Prostate gland (tissue), 2 donors: ENCODE measurements at places on chromosomes 6 and 20.

DNA sequence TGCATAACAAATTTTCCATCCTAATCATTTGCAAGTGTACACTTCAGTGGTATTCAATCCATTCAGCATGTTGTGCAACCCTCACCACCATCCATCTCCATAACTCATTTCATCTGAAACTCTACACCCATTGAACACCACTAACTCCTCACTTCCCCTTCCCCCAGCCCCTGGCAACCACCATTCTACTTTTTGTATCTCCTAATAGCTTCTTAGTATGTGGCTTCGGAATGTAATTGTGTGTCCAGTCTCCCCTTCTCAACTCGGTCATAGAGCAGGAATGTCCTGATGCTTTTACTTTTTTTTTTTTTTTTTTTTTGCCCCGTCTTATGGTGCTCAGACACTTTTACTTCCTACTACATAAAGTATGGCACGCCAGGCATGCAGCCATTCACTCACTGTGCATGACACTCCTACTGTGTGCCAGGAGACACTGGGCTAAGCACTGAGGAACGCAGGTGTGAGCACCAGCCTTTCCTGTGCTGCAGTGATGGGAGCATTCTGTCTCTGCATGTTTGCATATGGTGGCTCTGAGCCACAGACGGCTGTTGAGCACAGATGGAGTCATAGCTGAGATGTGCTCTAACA is 15.3 kb downstream of the HCK start:
- DNase-seq = no peak

DNA sequence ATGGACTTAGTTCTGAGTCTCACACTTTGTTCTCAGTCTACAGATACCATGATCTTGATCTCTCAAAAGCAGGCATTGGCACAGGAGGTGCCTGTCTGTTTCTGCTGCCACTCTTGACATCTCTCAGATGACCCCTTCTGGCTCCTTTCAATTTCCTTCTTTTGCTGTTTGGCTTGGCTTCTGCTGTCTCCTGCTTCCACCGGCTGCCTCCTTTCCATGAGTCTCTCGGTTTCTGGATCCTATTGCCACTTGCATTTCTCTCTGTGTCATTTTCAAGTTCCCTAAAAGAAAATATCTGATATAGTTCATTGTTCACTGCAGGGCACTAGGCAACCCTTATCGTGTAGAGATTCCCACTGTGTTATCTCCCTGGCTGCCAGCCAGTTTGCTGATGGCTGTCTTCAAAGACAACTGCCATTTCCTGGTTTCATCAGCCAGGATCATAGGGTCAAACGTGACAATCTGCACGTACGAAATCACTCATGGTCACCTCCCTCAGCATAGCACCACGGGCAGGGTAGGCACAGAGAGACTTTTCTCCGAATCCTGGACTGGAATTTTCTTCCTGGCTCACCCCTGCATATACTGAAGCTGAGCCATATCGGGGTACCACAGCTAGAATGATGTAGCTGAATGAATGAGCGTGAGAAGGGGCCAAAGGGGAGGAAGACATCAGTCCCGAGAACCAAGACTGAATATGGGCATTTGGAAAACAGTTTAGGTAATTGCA is 144.6 kb upstream of the TMEM170B start:
- no peak for DNase-seq

- DNase-seq = no peak
Measured at GRCh38 chr6:159168536-159169192, 536 bp upstream of the FNDC1 start.

DNA sequence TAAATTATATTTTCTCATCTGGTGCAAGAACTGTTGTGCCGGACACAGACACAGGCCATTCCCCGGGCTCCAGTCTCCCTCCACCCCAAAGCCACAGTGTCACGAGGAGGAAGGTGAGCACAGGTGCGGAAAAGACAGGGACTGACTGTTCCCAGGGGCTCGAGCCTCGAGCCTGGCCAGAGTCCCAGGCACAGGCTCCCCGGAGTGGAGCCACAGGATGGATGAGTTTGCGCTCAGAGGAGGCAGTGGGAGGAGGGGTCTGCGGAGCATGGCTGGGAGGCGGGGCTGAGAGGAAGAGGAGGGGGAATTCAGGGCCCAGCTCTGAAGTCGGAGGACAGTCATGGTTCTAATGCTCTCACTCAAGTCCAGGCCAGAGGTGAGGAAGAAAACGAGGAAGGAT is 284.8 kb downstream of the SMOC2 start:
- DNase-seq = no peak

GRCh38 chr6:3229566-3230178 is 2.2 kb upstream of the TUBB2B start:
- no peak for DNase-seq

- peak; percentile 50 for DNase-seq
Measured at GRCh38 chr6:170269151-170269845, 21.6 kb downstream of the DLL1 start.

DNA sequence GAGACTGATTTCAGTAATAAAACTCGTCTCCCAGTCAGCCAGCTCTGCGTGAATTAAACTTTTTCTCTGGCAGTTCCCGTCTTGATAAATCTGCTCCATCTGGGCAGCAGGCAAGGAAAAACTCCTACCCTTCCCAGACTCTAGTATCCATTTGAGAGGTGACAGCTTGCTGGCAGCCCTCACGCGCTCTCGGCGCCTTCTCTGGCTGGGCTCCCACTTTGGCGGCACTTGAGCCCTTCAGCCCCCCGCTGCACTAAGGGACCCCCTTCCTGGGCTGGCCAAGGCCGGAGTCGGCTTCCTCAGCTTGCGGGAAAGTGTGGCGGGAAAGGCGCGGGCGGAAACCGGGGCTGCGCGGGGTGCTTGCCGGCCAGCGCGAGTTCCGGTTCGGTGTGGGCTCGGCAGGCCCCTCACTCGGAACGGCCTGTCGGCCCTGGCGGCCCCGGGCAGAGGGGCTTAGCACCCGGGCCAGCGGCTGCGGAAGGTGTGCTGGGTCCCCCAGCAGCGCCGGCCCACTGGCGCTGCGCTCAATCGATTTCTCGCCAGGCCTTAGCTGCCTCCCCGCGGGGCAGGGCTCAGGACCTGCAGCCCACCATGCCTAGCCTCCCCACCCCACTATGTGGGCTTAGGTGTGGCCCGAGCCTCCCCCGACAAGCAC is 21.8 kb upstream of the GMPR start:
- no peak for DNase-seq

GRCh38 chr6:41650120-41650519 is 11.9 kb downstream of the MDFI start:
- no peak for DNase-seq

DNA sequence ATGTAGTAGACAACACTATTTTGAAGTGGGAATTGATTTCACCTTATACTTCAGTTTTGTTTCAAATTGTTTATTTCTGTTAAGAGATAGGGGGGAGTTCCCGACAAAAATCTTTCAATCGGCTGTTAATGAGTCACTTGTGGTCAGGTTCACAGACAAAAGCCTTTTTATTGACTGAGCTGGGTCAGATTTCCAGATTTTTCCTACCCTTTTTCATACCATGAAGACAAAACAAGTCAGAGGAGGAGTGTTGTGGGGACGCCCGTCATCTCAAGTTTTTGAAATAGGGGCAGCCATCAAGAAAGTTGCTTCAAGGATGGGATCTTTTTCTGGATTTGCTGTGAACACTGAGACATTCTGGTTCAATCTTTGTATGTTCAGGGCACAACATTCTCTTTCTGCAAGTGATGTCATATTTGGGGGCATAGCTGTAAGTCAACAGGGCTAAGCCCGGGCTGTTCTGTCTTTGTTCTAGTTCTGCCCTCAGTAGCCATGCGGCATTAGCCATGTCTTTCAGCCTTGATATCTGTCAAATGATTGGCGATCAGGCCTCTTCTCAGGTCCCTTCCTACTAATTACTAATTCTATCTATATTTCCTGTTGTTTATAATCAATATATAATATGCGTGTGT is 496.0 kb upstream of the MARCKS start:
- no peak for DNase-seq

DNA sequence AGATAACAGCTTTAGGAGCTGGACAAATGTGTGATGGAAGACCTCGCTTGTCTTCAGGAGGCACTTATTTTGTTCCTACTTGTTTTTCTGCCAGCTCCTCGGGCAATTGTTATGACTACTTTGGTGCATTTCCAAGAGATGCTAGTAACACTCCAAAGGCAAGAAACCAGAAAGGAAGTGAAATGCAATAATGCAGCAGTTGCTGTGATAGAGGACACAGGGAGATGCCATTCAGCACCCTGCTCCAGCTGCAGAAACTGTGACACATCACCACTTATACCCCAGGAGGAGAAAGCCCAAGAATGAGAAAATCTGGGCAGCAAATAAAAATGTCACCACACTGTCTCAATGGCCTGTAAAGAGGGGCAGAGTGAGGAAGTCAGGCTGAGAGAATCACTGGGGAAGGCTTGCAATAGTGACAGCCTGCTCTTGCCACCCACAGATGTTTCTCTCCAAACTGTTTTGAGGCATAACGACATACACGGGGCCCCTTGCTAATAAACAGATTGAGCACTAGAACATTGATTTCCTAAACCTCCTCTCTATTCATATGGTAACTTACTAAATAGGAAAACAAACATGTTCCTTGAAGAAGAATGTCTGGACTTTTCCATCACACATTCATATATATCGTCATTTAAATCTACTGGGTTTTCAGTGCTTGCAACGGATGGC is 231.0 kb upstream of the PRND start:
- DNase-seq = no peak
